ENCODE measurements at places on chromosomes 2 and 18.
A peak's percentile ranks its signal among the peaks of the same experiment; 100 is the strongest.

DNA sequence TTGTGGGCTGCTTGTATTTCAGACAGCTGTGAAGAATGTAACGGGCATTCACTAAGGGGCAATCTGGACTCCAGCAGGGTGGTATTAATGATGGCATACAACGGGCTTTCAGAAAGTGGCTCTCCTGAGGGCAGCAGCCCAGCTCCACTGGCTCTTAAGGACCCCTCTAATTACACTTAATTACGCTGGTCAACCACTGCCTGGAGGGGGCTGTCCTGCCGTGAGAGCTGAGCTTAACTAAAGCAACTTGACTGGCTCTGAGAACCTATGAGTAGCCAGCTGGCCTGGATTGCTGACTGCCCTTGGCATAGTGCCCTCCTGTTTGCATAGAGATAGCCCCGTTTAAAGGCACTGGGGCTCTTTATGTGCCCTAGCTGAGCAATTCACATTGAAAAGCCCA is 3.8 kb downstream of the LIPG start:
- no peak for DNase-seq

- DNase-seq = no peak
Measured at GRCh38 chr18:12066910-12067511, 26.6 kb upstream of the ANKRD62 start.

DNA sequence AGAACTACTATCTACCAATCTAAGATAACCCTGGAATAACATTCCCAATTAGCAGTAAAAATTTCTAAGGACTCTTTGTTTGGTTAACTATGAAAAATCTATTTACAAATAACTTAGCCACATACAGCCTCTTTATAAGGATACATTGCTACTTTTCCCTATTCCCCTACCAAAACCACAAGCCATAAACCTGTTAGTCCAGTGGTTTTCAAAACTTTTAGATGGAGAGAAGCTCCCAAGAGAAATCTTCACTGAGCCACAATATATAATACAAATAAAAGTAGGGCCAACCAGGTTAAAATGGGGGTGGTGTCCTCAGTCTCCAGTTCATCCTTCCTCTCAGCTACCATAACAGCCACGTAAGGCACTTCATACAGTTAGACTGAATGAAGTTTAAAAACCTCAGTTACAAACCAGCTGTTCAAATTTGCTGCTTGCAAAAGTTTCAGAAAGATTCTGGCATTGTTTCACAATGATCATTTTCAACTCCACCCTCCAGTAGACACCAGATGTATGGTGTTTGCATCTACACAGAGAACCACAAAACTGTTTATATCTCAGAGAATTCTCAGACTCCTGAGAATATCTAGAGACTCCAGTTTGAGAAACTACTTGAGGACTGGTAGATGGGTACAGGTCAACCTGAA is 26.0 kb downstream of the SOS1 start:
- peak; percentile 30 for DNase-seq

DNA sequence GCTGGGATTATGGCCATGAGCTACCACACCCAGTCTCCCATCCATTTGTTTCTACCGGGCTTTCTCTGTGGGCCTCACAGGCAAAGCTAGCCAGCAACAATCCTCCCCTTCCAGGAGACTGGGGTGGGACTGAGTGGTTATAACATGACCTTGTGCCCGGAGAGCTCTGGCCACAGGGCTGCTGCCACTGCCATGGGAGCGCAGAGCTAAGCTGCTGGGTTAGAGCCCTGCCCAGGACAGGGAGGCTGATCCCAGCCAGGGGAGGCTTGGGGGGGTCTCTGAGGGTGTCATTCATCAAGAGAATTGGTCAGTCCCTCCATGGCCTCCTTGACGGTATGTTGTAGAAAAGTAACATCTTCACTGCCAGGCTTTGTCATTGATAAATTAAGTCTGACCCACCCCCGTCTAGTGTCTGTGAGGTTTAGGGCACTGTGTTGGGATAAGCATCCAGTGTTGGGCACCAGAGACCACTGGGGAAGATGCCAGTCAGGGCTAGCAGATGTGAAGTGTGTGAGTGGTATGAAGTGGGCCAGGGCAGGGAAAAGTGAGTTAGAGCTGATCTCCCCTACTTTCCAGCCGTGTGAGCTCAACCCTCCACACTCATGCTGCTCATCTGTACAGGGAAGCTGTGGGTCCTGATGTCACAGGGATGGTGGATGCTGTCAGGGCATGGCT is 368.4 kb upstream of the HS6ST1 start:
- no peak for DNase-seq

GRCh38 chr2:188523919-188524318 is 232.2 kb downstream of the GULP1 start:
- DNase-seq = no peak

DNA sequence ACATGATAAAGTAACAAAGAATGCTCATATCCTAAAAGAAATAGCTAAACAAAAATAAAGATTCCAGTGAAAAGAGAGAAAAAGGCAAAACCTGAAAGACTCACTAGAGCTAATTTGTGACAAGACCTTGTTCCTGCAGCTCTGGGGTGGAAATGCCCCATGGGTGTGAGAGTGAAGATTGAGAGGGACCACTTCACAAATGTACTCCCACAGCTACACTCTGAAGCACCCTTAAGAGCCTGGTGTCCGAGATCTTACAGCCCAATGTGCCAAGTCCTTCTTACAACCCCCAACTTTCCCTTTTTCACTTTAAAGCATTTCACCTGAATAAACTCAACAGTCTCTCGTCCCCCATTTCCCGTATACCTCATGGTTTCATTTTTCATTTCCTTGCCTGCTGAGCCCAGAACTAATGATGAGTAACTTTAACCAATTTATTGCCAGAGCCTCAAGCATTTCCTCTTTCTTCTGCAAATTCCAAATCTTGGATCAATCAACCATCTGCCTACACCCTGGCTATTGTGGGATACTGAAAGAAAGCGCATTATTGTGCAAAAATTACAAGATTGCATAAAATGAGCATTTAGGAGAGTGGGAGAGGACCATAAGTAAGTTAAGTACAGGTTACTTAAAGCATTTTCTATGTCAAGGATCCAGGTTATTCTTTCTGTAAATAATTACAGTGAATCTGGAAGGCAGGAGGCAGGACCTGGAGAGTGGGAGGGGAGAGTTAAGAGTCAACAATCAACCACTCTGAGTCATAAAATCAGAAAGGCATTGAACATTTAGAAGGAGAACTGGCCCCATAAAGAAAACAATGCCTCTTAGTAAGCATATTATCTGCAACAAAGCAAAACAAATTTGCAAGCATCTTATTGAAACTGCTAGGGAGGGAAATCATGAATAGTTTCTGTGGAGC is 804.4 kb upstream of the CELF4 start:
- DNase-seq = no peak

DNA sequence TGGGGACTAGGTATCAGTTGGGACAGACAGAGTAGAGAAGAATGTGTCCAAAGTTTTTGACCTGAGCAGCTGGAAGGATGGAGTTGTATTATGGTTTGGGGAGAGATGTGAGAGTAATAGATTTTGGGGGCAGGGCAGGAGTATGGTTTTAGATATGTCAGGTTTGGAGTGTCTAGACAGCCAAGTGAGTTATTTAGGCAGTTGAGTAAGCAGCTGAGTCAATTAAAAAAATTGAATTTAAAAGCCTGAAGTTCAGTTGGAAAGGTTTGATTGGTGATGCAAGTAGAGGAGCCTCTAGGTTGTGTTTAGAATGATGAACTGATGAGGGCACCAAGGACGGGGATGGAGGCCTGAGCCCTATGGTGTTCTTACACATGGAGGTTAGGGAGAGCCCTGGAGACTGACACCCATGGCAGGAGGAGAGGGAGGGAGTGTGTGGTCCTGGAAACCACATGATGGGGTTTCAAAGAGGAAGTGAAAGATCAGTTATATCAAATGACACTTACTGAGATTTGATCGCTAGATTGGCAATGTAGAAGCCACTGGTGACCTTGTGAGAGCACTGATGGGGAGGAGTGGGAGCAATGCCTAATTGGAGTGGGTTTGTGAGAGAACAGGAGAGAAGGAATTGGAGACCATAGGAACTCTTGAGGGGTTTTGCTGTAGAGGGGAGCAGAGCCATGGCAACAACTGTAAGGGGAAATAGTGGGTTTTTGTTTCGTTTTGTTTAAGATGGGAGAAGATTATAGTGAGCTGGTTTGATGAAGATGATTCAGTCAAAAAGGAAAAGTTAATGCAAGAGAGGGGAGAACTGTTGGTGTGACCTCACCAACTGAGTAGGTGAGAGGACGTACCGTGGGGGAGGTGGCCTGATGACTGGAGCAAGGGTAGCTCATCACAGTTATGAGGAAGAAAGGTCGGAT is 10.3 kb downstream of the ITGA6 start:
- no peak for DNase-seq

GRCh38 chr2:71801969-71802368 is 345.7 kb downstream of the CYP26B1 start:
- no peak for DNase-seq

GRCh38 chr2:128516938-128517337 is 198.3 kb upstream of the HS6ST1 start:
- no peak for DNase-seq

DNA sequence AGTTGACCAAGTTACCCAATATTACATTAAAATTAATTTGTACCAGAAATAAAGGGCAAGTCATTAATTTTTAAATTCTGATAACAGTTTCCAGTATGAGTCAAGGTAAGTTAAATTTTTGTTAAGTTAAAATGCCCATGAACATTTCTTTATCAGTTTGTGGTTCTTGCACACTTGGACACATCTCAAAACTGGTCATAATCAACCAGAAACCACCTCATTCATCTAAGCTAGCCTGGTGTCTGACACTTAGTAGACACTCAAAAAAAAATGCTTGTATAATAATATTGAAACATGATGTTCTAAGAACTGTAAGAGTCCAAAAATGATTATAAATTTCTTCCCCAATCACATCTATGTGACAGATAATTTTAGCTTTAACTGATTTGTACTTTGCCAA is 62.4 kb downstream of the SATB2 start:
- no peak for DNase-seq

GRCh38 chr2:240974771-240975572 is 23.4 kb upstream of the SNED1 start:
- DNase-seq = no peak

- DNase-seq = no peak
Measured at GRCh38 chr2:67952066-67952465, 110.7 kb downstream of the C1D start.

- no peak for DNase-seq
Measured at GRCh38 chr2:160114020-160114419, 51.6 kb upstream of the PLA2R1 start.

DNA sequence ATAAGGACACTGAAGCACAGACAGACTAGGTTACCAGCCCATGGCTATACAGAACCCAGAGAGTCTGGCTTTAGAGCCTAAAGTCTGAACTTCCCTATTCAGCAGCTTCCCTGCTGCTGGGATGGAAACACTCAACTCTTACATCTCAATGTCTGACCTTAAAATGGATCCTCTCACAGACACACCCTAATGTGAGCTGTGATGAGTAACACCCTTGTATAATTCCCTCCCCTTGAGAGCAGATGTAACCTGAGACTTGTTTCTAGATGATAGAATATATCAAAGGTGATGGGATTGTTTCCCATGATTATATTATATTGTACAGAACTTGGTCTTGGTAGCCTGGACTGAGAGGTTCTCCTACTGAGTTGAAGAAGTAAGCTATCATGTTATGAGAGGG is 577.1 kb upstream of the KLHL29 start:
- DNase-seq = no peak

DNA sequence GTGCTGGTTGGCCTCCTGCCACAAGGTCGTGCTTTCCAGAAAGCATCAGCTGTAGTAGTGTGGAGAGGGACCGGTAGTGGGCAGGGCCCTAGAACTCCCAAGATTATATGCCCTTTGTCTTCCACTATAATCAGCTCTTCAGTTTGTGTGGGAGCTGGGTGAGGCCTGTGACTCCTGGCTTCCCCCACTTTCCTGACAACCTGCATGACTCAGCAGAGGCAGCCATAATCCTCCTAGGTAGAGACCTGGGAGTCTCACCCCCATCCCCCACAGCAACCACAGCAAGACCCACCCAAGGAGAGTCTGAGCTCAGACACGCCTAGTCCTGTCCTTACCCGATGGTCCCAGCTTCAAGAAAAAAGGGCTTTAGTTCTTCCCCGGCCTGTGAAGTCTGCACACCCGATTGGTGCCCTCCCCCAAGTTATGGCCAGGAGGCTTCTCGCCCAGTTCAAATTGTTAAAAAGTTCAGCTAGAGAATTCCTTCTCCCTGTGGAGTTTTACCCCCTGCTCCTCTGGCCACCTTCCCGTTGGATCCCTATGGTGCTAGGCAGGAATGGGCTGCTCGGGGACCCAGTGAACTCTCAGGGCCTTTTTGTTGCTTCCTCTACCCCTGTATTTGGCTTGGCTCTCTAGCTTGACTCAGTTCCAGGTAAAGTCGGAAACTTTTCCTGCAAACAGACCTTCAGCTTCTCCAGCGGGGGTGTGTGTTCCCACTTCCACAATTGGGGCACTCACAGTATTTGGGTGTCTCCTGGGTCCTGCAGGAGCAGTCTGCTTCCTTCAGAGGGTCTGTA is 57.8 kb upstream of the FAM237A start:
- DNase-seq = no peak

- no peak for DNase-seq
Measured at GRCh38 chr2:156581280-156581679, 145.1 kb downstream of the GPD2 start.

DNA sequence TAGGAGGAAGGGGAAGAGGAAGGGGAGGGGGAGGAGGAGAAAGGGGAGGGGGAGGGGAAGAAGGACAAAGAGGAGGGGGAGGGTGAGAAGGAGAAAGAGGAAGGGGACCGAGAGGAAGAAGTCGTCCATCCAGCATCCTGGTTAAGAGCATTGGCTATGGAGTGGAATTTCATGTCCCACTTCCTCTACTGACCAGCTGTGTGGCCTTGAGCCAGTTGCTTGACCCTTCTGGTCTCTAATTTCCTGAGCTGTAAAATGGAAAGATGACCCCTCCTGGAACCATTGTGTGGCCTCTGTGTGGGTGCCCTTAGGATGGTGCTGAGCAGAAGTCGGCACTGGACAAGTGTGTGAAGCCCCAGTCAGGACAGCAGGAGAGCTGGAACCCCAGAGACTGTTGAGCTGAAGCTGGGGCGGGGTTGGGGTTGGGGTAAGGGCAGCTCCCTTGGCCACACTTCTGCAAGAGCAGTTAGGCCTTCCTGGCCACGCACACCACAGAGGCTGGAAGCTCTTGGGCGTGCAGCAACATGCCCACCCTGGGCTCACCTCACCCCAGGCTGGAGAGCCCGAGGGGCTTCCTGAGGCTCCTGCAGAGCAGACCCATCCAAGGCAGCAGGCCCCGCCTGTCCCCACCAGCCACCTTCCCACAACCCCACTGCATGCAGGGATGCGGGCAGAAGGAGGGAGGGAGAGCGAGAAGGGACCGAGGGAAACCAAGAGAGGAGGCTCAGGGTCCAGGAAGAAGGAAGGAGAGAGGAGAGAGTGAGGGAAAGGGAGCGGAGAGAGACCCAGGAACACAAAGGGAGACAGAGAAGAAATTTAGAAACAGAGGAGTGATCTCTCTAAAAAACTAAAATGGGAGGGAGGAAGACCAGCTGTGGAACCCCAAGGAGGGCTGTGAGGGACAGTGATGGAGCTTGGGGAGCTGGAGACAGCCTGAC is 16.2 kb downstream of the ADRA2B start:
- DNase-seq = no peak

DNA sequence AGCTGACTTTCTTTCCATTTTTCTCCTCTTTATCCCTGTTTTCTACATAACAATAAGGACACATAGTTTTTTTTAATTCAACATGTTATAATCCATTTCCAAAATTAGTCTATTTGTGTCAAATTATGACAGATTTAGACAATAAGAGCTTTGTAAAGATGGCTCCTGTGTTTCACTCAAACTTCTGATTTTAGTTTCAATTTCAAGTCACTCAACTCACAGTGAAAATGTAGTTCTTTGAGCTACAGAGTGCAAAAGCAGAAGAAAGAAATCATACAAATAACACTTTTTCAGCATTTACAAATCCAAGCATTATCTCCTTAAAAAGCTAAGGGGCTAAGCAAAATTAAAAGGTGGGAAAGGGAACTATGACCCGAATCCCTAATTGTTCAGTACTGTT is 340.7 kb upstream of the TRIB2 start:
- no peak for DNase-seq

All from GF-D8 (cell line).